Nephron progenitor cell (in vitro differentiated cells): ENCODE measurements at places on chromosomes 5 and 9.

GRCh38 chr9:79054500-79054899 lies 517.3 kb upstream of the TLE4 start:
- DNase-seq: no peak

GRCh38 chr5:14199902-14200301 lies 56.8 kb downstream of the TRIO start:
- no peak for DNase-seq

DNA sequence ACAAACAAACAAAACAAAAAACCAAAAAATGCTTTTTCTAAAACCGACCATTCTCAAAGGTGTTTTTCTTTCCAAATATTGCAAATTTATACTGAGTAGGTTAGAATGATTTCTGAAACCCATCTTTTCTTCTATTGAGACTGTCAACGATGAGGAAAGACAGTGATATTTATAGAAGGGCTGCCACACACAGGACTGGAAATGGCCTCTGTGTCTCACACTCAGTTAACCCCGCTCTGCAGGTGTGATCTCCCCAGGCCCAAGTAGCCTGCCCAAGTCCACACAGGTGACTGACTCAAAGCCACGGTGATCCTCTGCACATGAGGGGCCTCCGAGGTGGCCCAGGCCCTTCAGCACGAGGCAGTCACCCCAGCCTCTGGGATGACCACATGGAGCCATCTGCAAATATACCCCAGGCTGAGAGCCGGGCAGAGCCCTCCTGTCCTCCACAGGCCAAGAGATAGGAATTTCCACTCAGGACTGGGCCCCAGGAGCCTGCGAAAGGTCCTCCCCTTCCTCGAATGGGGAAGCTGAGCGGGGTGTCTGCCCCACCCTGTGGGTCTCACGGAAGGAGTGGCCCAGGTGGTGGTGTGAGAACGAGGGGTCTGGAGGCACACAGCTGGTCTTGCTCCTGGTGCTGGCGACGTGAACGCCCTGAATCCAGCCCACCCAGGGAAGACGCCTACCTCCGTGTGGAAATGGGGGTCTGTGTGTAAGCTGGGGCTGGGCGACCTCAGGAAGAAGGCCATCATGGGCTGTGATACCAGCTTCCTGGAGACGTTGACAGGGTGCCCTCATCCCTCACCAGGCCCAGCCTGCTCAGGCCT lies 53.0 kb upstream of the PHYKPL start:
- DNase-seq: no peak

DNA sequence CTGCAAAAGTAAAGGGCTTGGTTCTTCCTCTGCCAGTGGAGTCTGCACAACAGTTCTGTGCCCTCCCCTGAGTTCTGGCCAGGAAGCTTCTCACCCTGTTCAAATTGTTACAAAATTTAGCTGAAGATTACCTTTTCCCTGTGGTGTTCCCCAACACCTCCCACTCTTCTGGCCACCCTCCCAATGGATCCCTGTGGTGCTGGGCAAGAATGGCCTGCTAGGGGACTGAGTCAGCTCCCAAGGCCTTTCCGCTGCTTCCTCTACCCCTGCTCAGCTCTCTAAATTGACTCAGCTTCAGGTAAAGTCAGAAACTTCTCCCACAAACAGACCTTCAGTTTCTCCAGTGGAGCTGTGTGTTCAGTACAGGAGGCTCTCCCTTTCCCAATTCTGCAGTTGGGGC lies 186.0 kb downstream of the NR2F1-AS1 start:
- DNase-seq: no peak

DNA sequence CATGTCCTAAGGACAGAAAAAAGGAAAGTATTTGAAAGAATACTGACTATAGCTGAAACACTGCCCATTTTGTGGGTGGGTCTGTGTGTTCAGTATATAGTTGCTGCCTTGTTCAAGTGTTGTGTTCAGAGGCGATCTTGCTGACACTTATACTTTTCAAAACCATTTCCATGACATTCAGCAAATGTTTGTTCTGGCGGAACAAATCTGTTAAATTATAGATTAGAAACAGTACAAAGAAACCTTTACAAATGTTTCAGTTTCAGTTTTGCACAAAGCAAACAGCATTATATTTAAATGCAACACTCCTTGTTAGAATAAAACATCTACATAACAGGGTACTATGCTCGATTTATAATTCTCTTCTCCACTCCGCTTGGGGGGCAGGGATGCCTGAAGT lies 2276.3 kb downstream of the MAT2B start:
- DNase-seq: no peak

- DNase-seq: no peak
Measured at GRCh38 chr5:135153661-135154060, 119.6 kb upstream of the PITX1 start.

GRCh38 chr9:18490641-18491370 lies 16.9 kb downstream of the ADAMTSL1 start:
- no peak for DNase-seq

DNA sequence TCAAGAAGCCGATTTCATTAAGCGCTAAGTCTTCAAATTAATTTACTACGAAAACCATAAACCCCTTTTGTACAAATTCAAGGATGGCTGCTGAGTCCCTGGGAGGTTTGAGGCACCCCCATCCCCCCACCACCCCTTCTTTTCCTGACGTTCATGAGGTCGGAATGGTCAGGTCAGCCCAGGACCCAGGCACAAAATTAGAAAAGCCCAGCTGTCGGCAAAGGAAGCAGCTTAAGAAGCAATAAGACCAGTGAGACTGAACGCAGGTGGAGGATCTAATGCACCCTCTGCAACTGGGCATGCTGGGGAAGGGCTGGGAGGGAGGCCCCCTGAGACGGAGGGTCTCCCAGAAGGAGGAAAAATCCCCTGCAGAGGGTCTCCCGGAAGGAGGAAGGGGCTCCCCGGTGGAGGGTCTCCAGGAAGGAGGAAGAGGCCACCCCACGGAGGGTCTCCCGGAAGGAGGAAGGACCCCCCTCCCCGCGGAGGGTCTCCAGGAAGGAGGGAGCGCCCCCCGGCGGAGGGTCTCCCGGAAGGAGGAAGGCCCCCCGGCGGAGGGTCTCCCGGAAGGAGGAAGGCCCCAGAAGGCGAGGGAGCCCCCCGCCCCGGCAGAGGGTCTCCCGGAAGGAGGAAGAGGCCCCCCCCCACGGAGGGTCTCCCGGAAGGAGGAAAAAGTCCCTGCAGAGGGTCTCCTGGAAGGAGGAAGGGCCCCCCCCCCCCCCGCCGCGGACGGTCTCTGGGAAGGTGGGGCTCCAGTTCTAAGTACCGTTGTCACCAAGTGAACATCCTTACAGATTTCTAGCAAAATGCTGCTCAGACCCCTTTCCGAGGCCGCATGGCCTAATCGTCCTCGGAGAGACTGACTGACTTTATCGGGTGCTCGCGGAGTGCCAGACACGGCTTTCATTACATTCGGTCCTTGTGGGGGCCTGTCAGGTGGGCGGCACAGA lies 74.4 kb upstream of the FCN1 start:
- DNase-seq: no peak

- DNase-seq: no peak
Measured at GRCh38 chr9:77403239-77403638, 225.9 kb downstream of the VPS13A start.
